ENCODE measurements at places on chromosomes 16 and 17. TPM values are rescaled to one million over a fixed set of nuclear protein-coding genes. Genes with fewer than 3 reads are reported as not detected.

BCAR1 gene
- 17.8 TPM for total RNA-seq

GRB7 gene
- total RNA-seq = 0.18 TPM

DNA sequence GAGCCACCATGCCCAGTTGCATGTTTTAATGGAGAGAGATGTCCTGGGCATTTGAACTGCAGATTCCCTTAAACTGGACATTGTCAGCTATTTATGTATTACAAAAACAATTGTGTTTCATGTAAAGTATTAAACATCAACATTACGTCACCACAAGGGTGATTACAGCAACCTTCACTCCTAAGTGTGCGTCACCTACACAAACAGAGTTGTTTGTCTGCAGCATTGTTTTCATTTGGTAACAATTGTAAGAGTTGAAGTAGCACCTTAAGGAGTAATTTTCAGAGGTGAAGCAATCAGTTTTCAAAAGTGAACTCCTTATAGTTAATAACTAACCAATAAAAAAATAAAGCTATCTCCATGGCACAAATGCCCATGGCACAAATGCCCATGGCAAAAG, 271.4 kb downstream of the IRX3 start:
- DNase-seq = no peak

DNA sequence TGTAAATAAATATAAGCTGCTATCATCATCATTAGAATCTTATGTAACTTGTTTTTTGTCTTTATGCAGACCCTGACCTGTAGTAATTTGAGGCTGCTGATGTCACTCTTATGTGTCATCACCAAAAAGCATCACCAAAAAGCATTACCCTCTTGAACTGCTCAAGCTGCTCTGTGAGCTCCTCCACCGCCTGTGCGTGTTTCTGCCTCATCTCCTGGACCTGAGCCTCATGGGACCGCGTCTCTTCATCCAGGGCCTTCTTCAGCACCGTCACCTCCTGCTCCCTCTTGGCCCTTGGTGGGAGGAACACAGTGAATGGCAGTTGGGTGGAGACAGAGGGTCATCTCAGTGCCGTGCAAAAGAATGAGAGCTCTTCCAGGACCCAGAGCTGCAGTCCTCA, 82.4 kb downstream of the NDE1 start:
- peak; percentile 62 for DNase-seq

DNA sequence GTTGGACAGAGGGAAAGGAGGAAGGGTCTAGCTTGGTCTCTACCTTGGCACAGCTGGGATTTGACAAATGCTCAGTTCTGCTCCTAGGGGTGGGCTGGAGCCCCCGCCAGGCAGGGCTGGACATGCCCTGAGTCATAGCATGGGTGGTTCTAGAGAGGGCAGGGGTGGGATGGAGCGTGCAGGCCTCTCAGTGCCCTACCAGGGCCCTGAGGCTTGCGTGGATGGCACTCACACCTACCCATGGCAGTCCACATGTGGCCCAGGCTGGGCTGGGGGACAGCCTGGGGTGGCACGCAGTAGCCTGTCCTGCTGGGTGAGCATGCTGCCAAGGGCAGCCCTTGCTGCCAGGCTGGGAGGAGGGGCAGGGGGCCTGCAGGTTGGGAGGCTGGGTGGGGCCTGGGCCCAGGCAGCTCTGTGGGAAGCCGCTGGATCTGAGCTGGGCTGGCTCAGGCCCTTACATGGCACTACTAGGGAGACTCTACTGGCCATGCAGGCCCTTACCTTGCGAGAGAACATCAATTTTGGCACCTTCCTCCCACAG, 11.2 kb downstream of the DOC2B start:
- no peak for DNase-seq

DNA sequence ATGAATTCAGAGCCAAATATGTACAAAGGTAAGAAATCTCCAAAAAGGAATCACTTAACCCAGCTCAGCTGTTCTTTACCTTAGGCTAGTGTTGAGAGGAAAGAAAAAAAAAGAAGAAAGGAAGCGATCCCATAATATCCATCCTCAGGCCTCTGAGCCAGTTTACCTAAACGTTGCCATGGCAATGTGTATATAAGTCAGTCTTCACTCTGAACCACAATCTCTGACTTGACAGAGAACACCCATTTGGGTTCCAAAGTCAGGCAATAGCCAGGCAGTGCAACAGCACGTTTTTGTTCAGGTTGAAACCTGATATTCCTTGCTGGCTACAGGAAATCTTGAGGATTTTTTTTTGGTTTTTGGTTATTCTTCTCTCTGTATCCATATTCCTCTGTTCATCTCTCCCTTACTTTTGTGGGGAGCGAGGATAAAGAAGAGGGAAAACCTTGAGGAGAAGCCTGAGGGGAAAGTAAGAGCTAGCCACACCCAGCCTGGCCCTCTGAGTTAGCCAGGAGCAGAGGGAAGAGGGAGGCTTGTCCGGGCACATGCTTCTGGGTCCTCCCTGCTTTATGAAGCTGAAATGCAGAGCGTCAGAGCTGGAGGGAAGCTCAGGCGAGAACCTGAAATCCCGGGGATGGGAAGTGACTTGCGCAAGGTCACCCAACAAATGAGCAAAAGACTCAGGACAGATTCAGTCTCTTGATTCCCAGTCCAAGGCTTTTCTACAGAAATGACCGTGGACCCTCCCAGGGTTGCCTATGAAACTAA, 152.7 kb downstream of the SOX9 start:
- peak; percentile 25 for DNase-seq

DNA sequence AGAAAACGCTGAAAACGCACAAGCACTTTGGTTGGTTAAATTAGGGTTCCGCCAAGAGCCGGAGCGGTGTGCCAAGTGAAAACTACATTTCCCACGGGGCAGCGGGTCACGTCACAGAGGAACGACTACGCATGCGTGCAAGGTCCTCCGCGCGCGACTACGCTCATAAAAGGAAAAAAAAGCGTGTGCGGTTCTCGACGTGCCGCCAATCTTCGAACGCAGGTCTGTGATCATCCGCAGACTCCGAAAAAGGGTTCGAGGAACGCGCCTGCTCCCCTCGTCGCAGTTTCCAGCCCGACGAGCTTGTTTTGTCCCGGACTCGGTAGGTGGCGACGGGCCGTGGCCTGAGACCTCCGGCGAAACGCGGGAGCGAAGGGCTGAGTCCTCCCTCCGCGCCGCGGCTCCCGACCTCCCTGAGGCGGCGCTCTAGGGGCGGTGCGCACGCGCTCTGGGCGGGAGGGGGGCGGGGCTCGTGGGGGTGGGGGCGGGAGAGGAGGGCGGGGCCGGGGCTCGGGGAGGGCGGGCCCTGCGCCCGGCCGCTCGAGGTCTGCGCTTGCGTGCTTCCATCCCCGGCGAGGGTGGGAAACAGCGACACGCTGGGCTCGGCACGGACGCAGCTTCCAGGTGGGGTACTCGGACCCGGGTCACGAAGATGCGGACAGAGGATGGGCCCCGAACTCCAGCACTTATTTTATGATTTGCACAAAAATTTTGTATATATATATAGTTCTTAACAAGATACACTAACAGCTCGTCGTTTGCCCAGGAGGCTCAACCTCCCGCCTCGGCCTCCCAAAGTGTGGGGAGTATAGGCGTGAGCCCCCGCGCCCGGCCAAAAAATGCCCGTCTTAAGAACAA, at the start of gene SGF29:
Gene SGF29 (plus strand): TSS at position 145 of the 858 bp plus-strand sequence. CDS start 27,150 bp downstream, outside the sequence.
- peak; percentile 89 for DNase-seq

GRCh38 chr16:84505249-84506187, 1.1 kb upstream of the MEAK7 start:
- no peak for DNase-seq

GRCh38 chr16:30104492-30104891, 8.5 kb upstream of the YPEL3 start:
- no peak for DNase-seq

GRCh38 chr17:2222901-2223616, 80.5 kb downstream of the SMG6 start:
- peak; percentile 80 for DNase-seq

GRCh38 chr16:10738231-10739077, 5.2 kb upstream of the NUBP1 start:
- DNase-seq = peak; percentile 78

DNA sequence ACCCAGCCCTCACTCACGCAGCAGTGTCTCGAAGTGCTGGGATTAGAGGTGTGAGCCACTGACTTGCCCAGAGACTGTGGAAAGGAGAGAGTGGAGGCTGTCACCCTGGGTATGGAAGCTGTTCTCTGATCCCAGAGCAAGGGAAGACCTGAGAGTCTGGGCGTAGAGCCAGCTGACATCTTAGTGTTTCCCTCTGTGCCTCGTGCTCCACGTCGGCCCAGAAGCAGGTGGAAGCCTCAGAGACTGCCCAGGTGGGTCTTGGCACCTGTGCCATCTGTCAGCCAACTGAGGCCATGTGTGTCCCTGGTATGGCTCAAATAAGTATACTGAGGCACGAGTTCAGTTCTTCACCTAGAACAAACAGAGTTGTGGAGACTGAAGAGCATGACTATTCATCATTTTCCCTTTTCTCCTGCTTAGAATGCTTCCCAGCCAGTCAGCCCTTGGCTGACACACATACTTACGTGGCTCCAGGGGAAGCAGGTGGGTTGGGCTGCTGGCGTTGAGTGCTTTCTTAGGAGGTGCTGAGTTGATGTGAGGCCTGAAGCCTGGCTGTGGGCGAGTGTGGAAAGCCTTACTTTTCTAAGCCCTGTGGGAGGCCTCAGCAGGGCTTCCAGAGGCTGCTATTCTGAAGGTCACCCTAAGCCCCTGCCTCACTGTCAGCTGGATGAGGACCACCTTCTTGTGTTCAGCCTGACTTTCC, 8.1 kb downstream of the CTRL start:
- DNase-seq = no peak

DNA sequence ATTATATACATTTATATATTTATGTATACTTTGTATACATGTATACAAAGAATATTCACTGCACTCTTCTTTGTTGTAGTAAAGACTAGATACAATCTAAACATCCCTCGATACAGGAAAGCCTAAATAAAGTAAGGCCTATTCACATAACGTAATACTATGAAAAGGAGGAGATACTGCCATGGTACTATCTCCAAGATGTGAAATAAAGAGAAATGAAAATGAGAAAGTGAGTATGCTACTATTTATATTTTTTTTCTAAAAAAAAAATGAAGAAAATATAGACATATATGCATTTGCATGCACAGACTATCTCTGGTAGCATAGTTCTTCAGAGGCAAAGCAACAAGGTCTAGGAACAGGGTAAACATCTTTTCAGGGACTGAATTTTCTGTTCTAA, 19.4 kb downstream of the CFDP1 start:
- DNase-seq = no peak
